ENCODE measurements at places on chromosomes 13 and 19.

DNA sequence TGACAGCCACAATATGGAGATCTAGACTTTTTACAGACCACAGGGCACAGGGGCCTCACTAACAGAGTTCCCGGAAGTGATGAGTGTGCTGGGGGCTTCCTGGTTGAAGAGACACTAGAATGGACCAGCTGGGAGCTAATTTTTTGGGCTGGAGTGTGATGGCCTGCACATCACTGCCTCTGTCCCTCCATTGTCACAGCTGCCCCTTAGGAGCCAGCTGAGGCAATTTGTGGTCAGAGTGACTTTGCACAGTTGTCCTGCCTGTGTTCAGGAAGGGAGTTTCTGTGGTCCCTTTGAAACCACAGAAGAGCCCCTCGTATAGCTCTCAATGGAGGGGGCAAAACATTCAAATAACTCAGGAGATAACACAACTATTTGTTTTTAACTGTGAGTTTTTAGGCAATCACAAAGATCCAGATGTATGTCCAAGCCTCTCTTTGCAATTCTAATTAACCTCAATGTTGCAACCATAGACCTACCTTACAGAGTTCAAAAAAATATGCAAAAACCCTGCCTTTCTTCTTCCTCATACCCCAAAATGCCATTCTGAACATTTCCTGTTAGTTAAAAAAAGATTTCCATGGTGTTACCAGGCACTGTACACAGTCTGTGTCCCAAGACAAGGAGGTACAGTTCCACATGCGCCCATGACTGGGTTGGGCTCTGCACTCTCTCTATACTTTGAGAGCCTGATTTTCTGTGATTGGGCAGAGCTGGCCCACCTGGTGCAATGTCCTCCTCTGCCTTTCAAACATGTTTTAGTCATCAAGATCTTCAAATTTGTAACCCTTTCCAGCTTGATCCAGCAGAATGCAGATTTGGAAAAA lies 2.4 kb downstream of the ALOX5AP start:
- DNase-seq, result no peak

- no peak for DNase-seq
These were observed 486.1 kb upstream of the KLF12 start for GRCh38 chr13:74620308-74620707.

- no peak for DNase-seq
These were observed 6.7 kb downstream of the TMTC4 start for GRCh38 chr13:100667894-100668293.

DNA sequence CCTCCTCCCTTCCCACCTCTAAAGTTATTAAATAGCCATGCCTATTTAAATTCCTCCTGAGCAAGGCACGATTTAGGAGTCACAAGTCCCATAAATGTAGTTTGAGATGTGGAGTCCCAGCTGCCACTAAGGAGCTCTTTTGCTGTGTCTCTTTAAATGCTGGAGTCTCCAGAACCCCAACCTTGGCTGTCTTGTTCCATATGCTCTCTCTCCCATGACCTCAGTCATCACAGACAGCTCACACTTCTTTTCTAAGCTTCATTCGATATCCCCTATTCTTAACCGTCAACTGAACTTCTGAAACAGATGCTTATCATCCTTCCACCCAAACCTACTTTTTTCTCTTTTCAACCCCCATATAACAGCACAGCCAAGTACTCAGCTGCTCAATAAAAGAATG lies 197.1 kb downstream of the VWA8 start:
- peak; percentile 76 for DNase-seq

DNA sequence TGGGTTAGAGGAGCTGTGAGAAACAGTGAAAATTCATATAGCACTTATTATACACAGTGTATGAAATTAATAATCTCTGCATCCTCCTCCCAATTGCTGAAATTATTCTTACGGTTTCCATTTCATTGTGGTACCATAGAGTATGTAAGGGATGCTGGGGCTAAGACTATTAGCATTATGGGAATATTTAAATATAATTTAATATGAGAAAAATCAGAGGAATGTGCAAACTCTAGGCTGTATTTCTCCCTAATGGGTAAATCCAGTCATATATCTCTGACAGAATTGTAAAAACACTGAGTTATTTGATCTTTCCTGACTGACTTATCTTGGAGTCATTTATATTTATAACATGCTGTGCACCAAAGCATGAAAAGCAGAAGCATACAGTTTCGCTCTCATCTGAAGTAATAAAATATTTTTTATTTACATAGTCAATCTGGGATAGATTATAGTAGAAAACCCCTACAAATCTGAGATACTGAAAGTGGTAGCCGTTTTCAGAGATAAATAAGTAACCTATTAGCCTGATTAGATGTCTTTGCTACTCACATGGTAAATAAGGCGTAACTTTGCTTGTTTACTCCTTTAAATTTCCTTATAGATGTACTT lies 34.9 kb downstream of the LRCH1 start:
- no peak for DNase-seq

GRCh38 chr13:113119166-113119821 lies 3.3 kb upstream of the F10 start:
- no peak for DNase-seq

DNA sequence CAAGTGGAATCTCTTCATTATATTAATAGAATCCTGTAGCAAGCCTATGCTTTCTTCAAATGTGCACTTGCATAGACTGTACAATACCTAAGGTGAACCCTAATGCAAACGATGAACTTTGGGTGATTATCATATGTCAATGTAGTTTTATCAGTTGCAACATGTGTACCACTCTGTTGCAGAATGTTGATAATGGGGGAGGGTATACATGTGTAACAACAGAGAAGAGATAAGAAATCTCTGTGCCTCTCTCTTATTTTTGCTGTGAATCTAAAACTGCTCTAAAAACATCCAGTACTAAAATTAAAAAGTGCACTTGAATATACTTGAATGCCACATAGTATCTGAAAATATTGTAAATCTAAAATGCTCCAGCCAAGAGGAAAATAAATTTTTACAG lies 820.8 kb upstream of the MIR17HG start:
- no peak for DNase-seq

- DNase-seq, result no peak
These were observed 1.2 kb upstream of the FOXO1 start for GRCh38 chr13:40667622-40667978.

DNA sequence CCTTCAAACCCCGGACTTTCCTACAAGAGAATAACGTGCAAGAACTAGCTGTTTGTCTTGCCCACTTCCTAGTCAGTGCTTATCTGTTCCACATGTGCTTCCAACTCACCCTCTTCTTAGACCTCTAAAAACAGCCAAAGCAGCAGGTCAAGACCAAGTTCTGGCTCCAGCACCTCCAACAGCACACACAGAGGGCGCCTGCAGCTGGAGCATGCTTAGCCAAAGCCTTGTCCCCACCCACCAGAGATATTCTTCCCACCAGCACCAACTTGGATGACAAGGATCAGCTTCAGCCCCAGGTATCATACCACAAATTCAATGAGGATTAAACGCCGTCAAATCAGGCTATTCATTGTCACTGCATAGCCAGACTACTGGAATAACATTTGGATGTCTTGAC lies 17.9 kb downstream of the RCBTB1 start:
- DNase-seq, result no peak

GRCh38 chr19:55336101-55336500 lies 3.6 kb upstream of the KMT5C start:
- no peak for DNase-seq

GRCh38 chr19:18000480-18000914 lies 7.5 kb upstream of the ARRDC2 start:
- no peak for DNase-seq

GRCh38 chr13:102392481-102393209 lies 9.2 kb downstream of the FGF14 start:
- no peak for DNase-seq

DNA sequence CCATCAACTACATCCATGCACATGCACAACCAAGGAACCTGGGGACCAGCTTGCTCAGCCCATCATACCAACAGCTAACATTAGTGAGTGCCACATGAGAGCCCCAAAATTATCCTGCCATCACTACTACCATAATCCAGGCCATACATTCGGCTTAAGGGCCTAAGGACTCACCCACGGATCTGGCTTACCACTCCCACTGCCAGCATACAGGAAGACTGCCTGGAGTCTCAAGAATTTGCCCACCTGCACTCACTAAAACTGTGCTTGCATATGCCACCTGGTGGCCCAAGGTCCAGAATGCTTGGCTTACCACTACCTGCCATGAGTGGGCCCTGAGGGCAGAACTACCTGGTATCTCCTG lies 1562.9 kb upstream of the PRR20A start:
- DNase-seq, result no peak

DNA sequence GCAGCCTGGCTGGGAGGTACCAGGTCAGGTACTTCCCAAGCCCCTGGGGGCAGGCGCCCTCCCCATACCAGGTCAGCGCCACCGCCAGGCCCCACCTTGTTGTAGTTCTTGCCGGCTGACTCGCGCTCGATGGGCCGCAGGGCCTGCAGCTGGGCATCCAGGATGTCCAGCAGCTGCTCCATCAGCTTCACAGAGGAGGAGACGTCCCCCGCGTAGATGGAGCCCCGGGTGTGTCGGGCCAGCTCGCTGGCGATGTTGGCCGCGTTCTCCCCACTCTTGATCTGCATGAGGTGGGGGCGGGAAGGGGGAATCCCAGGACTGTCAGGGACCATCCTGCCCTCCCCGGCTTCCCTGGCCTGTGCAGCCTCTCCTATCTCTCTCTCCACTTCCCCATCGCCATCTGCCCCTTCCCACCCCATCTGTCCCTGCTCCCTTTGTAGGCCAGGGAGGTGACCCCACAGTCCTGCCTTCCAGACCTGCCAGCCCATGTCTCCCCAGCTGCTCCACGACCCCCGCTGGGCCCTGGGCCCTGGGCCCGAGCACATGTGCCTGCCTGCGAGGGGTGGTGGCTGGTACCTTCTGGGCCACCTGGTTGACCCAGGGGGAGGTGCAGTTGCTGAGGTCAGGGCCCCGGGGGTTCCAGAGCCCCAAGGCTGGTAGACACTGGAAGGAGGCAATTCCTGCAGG lies 23.8 kb upstream of the ASF1B start:
- no peak for DNase-seq

GRCh38 chr19:35403116-35403760 lies 32.4 kb downstream of the GPR42 start:
- DNase-seq, result peak; percentile 19

DNA sequence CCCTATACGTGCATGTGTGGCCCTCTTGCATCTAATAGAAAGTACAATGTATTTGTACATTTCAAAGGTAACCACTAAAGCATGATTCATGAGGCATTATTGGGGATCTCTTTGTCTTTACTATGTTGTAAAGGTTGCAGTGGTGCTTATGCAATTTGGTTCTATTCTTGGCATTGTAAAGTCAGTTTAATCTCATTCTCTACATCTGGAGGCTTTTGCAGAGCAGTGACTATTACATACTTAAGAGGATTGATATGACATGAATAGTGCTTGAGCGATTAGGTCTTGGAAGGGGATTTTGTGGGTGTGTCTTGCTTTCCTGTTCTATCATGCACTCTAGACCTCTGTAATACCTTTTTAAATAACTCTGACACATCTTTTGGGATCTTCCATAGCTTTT lies 610.0 kb downstream of the EFNB2 start:
- DNase-seq, result peak; percentile 95

- peak; percentile 17 for DNase-seq
These were observed 108.3 kb downstream of the DOCK9 start for GRCh38 chr13:98869408-98870090.

DNA sequence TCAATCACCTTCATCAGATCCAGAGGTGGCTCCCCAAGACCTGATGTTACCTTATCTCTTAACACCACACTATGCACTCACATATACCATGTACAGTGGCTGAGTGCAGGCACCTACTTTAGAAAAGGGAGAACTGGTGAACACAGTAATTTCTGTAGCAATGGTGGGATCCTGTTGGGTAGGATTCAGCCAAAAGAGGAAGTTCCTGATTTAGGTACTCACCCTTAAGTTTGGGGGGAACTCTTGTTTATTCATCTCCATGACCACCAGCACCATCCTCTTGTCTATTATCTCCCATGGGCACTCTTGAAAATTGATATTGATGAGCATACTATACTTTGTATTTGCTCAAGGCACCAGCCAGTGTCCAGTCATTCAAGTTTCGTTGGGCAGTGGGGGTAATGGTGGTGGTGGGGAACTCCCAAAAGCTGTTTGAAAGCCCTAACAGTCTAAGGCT lies 324.4 kb downstream of the LMO7 start:
- DNase-seq, result no peak

DNA sequence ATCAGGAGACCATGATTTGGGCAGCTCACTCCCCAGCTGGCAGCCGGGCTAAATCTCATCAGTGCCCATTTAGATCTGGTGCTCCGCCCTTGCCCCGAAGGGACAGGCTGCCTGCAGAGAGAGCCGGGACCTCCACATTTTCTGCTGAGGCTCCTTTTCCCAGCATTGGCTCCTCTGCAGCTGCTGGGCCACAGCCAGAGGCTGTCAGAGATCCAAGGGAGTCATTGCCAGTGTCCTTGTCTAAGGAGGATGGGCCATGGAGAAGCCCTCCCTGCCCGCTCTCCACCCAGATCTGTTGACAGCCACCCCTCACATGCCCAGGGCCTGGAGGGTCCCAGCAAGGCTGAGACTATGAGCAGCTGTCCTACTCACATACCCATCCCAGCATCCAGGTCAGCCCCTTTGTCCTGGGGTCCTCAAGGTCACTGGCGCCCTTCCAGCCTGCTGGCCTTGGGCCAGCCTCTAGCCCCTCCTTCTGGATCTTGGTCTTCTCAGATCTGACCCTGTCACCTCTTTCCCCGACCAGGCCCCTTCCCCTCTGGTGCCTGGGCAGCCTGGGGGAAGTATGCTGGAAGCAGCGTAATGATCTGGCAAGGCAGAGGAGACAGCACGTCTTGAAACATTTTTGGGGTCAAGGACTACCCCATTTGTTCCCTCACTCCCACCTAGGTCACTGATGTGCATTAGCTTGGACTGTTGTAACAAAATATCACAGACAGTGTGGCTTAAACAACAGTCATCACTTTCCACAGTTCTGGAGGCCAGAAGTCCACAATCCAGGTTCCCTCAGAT lies 7.9 kb downstream of the PIN1 start:
- DNase-seq, result no peak

GRCh38 chr13:43444081-43444480 lies 342.7 kb downstream of the ENOX1 start:
- peak; percentile 78 for DNase-seq

DNA sequence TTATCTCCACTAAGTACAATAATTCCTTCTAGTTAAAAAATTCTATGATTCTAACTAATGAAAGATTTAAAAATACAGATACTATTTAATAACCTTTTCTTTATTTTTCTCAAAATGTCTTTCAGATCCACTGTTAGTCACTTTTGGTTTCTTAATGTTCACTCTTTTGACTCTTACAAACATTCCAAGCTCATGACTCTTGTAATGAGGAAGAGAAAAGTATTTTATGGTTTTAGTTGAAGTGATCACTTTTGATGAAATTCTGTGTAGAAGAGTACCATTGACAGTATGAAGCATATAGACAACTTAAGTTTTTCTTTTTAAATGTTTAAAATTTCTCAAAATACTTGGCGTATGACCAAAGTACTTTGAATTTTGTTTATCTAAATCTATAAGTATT lies 27.8 kb downstream of the COG3 start:
- DNase-seq, result no peak

Measured in umbilical cord (tissue), 2 donors.